ENCODE measurements at places on chromosomes 7 and 10.

DNA sequence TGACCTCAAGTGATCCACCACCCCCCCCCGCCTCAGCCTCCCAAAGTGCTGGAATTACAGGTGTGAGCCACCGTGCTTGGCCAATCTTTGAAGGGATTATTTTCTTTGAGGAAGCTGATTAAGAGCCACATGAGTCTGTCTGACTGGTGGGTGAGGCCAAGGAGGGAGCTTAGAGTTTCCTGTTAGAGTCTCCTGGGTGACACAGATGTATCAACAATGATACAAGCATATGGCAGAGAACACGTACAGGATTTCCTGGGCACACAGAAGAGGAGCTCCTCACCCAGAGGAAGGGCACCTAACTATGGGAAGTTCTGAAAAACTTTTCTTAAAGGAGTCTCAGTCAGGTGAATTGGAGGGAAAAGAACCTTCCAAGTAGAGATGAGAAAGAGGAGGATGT, 69.4 kb downstream of the GOLGA7B start:
- DNase-seq: no peak

GRCh38 chr7:98685541-98685940, 68.5 kb downstream of the NPTX2 start:
- DNase-seq: no peak

GRCh38 chr10:72309290-72310240, 35.8 kb downstream of the DDIT4 start:
- DNase-seq: no peak

GRCh38 chr7:93715234-93715633, 140.7 kb upstream of the CALCR start:
- no peak for DNase-seq
